ENCODE measurements at places on chromosomes 16 and 17.

GRCh38 chr17:43530288-43531081 is 15.7 kb downstream of the ETV4 start:
- no peak for DNase-seq

DNA sequence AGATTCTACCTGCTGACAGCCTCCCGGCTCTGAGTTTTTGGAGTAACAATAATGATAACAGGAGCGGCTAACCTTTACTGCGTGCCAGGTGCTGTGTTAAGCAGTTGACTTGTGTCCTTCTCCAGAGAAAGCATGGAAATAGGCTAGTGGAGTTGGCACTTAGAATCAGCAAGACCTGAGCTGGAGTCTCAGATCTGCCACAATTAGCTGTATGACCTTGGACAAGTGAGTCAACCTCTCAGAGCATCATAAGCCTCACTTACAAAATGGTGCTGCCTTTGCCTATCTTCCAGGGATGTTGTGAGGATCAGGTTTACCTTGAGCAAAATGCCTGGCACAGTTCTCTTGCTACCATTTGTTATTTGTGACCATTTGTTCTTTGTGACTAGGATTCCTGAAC is 32.1 kb upstream of the TEX2 start:
- DNase-seq = no peak

DNA sequence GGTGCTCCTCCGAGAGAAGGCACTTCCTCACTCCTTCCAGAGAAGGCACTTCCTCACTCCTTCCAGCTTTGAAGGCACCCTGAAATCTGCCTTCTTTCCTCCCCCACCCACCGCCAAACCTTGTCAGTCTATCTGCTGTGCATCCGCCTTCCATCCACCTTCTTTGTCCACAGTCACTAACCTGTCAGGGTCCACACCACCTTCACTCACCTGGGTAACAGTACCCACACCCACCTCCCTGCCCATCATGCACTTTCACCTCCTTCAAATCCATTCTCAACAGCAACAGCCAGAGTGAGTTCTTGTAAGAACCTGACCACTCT is 5.2 kb downstream of the CCDC102A start:
- DNase-seq = no peak

GRCh38 chr17:48915459-48916282 is 7.5 kb downstream of the UBE2Z start:
- no peak for DNase-seq

DNA sequence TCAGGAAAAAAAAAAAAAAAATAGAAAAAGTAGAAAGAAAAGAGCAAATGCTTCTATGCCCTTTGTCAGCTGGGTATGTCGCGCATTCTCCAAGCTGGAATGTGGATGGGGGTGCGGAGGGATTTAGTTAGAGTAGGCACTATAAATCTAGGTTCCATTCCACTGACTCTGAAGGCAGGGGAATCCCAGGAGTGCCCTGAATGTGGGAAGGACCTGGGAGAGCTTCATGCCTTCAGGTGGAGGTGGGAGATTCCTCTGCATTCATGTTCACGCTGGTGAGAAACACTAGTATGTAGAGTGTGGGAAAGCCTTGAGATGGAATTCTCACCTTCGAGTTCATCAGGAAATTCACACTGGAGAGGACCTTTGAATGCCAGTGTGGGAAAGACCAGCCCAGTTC is 12.4 kb downstream of the ZNF232 start:
- no peak for DNase-seq

DNA sequence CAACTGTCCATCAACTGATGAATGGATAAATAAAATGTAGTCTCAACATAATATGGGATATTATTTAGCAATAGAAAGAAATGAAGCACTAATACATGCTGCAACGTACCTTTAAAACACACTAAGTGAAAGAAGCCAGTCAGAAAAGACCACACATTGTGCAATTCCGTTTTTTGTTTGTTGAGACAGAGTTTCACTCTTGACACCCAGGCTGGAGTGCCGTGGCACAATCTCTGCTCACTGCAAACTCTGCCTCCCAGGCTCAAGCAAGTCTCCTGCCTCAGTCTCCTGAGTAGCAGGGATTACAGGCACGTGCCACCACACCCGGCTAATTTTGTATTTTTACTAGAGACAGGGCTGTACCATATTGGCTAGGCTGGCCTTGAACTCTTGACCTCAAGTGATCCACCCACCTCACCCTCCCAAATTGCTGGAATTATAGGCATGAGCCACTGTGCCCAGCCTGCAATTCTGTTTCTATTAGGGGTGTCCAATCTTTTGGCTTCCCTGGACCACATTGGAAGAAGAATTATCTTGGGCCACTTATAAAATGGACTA is 40.1 kb downstream of the SCNN1B start:
- DNase-seq = no peak

DNA sequence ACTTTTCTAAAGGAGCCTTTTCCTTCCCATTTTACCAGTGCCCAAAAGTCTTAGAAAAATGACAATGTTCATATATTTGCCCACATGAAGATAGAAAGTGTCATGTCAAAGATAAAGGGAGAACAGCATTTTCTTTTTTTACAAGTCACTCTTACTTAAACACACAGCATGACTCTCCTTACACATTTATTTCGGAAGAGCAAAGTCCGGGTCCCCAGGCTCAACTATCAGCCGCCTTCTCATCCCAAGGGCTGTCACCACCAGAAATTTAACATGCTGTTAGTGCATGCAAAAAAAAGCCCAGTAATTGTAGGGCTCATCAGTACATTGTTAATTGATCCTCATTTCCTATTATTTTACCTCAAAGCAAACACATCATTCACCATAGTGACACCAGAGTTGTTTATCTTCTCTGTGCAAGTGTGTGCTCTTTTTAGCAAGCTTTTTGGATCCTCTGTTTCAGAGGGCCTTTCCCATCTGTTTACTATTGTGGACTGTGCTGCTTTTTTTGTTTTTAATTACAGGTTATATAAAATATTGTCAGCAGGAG is 560.3 kb downstream of the WWOX start:
- no peak for DNase-seq

GRCh38 chr17:60463157-60463835 is 41.0 kb downstream of the CHCT1 start:
- DNase-seq = no peak

DNA sequence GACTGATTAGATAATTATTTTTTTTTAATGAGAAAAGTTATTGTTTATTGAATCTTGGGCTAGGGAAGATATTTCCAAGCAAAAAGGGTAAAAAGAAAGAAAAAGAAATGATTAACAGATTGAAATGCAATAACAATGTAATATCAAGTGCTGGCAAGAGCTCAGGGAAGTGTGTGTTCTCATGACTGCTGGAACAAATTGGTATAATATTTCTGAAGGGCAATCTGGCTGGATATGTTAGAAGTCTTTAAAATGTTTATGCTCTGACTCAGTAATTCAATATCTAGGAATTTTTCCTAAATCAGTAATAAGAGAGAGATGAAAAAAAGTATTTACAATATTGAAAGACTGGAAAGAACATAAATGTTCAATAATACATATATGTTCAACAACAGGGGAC is 7.6 kb upstream of the ZNF624 start:
- no peak for DNase-seq

DNA sequence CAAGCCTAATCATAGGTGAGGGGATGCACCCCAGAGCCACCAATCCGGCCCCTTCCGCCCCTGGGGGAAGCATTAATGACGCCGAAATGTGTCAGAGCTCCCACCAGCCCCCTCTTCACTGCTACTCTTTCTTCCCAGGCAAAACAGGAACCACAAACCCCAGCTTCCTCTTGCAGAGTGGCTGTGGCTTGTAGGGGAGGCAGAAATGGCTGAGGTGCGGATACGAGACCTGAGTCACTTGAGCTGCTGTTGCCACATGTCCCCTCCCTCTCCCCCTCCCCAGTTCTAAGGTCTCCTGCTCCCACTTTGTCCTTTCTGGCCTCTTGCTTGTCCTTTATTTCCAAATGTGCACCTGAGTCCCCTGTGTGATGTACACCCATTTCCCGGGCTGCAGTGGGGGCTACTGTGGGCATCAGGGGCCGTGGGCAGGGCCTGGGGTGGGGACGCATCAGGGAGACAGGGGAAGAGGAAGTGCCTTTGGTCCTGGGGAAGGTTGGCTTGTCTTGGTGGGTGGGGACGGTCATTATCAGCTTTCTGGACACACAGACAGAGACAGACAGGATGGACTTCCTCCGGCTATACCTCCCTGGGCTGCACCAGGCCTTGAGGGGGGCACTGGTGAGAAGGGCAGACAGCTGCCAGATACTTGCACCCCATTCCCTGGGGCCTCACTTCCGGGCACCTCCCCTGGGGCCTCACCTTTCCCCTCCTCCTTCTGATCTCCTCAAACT is at the start of gene APOBR:
APOBR (plus strand) TSS at position 523 of the 731 bp plus-strand sequence; CDS start at position 562, 39 bp downstream.
- DNase-seq = peak; percentile 71

- no peak for DNase-seq
Measured at GRCh38 chr16:7303660-7304200, 28.9 kb upstream of the RBFOX1 start.

DNA sequence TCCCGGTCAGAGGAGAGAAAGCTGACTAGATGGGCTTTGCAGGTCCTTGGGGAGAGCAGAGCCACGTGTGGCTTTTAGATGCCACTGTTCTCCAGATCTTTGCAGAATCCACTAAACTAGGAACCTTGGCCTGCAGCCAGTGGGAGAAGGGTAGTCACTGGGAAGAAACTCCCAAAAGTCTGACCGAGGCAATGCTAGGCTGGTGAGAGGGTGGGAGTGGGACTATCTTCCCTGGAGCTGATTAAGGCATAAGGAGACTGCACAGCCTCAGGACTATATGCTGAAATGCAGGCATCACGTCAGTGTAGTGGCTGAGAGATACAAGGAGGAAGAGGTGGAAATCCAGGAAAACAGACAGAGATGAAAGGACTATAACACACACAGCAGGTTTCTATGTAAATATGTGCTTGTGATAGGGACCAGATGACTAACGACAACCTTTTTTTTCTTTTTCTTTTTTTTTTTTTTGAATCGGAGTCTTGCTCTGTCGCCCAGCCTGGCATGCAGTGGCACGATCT is 2.2 kb upstream of the GSDMA start:
- DNase-seq = no peak

GRCh38 chr17:45288825-45289224 is 26.9 kb upstream of the SPATA32 start:
- DNase-seq = no peak

DNA sequence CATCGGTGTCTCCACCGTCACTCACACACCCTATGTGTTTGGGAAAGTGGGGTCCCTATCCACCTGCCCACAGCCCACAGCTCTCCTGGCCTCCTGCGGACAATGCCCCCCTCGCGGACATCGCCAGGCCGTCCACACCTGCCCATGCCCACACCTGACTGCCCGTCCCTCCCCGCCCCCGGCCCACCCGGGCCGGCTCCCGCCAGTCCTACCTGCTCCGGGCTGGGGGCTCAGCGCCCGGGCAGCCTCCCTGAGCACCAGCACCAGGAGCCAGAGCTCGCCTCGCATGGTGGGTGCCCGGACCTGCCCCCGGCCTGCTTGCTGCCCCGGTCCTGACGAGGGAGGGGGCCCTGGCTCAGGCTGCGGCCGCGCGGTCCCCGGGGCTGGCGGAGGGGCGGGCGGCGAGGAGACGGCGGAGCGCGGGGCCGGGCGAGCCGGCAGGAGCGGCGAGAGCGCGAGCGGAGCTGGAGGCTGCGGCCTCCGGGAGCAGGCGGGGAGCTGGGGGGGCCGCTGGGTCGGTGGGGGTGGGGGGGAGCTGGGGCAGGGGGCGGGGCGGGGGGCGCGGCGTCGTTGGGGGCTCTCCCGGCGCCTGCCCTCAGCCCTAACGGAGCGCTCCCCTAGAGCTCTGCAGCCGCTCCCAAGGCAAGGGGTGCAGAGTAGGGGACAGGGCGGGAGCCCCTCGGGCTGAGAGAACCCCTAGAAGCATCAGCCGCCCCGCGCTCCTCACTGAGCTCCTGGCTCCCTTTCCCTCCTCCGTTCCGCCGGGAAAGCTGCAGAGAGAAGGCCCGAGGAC is at the start of gene PLXDC1:
PLXDC1 (minus strand) TSS at position 488 of the 793 bp plus-strand sequence; CDS start at position 288, 200 bp downstream.
- no peak for DNase-seq

GRCh38 chr17:65554553-65555223 is 6.8 kb downstream of the AXIN2 start:
- no peak for DNase-seq

DNA sequence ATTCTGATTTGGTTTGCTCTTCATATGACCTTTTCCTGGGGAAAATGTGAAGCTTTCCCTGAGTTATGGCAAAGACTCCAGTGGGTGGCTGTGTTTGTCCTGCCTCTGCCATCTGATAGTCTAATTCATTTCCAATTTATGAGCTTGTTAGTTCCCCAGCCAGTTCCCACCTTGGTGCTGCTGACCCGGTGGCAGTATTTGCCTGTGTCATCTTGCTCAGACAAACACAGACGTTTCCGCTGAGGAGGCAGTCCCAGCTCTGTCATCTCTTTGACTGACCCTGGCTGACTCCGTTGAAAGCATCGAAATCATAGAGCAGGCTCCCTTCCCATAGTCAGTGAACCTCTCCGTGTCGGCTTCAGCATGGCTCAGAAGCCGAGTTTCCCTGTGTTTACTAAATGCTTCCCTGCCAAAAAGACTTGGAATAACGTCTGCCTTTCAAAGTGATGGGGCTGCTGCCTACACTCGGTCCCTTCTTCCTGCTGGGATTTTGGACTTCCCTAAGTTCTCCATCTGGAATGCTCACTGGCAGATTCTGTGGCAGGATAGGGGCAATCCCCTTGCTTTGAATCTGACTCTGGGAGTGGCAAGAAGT is 538.3 kb downstream of the NPIPA7 start:
- DNase-seq = no peak

GRCh38 chr17:22266231-22266630 is 573.9 kb downstream of the KCNJ18 start:
- DNase-seq = no peak

- DNase-seq = no peak
Measured at GRCh38 chr17:4110152-4110551, 32.7 kb downstream of the ZZEF1 start.

DNA sequence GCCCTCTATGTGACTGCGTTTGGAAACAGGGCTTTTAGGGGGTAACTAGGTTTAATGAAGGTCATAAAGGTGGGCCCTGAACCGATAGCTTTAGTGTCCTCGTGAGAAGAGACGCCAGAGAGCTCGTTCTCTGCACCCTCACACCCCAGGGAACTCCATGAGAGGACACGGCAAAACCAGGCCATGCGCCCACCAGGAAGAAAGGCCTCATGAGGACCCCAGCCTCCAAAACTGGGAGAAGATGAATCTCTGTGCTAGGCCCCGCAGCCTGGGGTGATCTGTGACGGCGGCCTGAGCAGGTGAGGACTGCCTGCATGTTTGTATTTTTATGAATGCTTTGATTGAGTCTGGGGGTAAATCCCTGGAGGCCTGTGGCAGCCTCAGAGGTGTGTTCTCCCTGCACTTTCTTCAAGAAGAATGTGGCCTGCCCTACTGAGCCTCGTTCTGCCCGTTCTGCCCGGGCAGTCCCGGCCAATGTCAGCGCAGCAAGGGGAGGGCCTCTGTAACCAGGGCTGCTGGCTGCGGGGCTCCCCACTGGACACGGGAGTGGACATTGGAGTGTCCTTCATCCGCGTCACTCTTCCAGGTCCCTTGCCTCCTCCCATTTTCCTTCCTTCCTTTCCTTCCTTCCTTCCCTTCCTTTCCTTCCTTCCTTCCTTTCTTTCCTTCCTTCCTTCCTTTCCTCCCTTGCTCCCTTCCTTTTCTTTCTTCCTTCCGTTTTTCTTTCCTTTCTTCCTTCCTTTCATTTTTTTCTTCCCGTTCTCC is 6.8 kb upstream of the RNF213 start:
- DNase-seq = no peak
